ENCODE measurements at places on chromosomes 12 and 14.
A peak's percentile ranks its signal among the peaks of the same experiment; 100 is the strongest.

GRCh38 chr12:64452559-64453329 is 824 bp downstream of the TBK1 start:
- DNase-seq = peak; percentile 63

- DNase-seq = no peak
Observed at GRCh38 chr12:39605501-39605900, 14.1 kb downstream of the ABCD2 start.

DNA sequence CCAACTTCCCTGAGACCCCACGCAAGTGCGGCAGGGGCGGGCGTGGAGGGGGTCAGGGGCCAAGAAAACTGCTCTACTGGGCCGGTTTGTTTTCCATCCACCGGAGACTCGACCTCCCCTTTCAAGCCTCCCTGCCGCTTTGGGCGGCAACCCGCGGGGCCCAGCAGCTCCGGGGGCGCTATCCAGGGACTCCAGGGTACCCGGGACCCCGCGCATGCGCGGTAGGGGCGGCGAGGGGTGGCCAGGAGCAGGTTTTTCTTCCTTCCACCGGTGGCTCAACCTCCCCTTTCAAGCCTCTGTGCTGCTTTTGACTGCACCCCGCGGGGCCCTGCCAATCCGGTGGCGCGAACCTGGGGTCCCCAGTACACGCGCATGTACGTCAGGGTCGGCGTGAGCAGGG is 323.5 kb downstream of the ALG10 start:
- no peak for DNase-seq

DNA sequence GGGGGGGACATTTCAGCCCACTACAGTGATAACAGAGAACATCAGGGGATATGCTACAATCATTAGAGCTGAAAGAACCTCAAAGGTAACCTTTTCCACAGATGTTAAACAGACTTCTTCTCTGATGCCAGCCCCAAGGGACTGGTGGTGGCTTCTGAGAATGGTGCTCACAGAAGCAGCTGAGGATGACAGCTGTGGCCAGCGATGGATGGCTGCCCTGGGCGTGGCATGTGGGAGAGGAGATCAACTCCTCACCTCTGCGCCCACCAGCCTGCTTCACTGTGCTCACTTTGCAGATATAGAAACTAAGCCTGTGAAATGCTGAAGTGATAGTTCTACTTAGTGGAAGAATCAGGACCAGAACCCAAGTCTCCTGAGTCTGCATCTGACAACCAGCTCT is 33.0 kb downstream of the FOXN3 start:
- no peak for DNase-seq

DNA sequence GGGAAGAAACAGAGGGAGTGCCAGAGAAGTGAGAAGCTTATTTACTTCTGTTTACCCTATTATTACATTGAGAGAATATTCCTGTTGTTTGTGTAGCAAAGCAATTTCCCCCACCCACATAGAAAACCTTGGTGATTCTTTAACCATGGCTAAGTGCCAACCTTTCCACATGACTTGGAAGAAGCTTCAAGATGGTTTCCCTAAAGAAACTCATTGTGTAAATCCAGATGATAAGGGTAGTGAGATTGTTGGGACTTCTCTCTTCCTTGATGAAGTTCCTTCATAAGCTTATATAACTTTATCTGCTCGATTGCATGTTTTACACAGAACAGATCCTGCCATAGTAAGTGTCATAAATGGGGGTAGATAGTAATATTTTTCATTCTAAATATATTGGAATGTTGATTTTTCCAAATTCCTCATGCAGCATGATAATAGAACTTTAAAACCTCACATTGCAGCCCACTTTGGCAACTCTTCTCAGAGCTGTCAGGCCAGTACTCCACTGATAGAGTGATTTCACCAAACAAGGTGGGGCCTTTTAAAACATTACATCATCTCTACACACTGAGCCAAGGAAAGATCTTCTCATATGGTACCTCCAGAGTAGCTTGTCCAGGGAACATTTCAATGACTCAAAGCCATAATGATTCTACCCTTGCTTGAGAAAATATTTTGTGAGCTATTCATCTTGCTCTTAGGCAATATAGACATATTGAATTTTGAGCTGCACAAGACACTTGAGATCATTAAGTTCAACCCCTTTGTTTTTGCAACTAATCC is 47.8 kb upstream of the KIF21A start:
- peak; percentile 13 for DNase-seq

- DNase-seq = peak; percentile 54
Observed at GRCh38 chr12:125143491-125143890, 78.3 kb downstream of the AACS start.

DNA sequence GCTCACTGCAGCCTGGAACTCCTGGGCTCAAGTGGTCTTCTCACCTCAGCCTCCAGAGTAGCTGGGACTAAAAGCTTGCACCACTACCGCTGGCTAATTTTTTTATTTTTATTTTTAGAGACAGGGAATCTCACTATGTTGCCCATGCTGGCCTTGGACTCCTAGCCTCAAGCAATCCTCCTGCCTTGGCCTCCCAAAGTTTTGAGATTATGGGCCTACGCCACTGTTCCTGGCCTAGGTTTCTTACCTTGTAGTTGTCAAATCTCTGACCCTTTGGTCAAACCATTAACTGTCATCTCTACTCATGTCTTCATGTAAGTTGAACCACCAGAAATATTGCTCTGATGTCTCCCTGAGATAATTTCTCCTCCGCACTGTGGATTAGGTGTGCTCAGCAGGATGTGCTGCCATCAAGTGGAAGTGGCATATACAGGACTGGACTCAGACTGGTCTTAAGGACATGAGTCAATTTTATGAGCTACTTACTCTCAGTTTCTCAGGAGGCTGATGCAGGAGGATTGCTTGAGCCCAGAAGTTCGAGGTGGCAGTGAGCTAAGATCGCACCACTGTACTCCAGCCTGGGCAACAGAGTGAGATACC is 28.5 kb downstream of the ACTR6 start:
- DNase-seq = no peak

- DNase-seq = peak; percentile 53
Observed at GRCh38 chr14:59427653-59428580, 37.3 kb downstream of the GPR135 start.

- DNase-seq = no peak
Observed at GRCh38 chr12:7747246-7747645, at the start of gene CLEC4C. TSS of gene CLEC4C (minus strand) at chr12:7747375. CDS start at chr12:7747348, 27 bp downstream.

DNA sequence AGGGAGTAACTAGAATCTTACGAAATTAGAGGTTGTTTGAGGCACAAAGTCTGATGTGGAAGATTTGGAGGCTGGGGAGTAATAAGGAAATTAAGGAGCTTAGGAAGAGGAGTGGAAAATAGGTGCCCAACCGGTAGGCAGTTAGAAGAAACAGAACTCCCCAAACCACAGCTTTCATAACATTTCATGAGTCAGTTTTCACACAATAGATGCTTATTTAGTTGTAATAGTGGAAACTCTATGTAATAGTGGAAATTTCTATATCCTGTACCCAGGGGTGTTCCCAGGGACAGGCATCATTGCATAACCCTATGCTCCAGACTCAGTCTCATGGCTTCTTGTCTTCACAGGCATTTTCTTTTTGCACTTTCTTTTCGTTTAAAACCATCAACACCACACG is 8.3 kb downstream of the C3AR1 start:
- DNase-seq = no peak

GRCh38 chr14:93510056-93510455 is 79.3 kb downstream of the UNC79 start:
- DNase-seq = no peak

DNA sequence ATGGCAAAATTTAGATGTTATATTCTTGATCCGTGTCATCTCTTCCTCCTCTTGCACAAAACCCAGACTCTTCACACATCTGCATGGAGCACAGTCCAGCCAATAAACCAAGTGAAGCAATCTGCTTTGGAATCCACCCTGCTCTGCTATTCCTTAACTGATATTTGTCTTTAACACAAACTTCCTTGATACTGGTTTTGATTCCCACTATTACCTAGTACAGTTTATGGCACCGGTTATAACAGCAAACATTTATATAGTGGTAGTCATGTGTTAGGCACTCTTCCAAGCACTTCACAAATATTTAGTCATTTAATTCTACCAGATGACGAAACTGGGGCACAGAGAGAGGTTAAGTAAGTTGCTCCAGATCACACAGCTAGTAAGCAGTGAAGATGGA is 12.5 kb downstream of the STYK1 start:
- no peak for DNase-seq

DNA sequence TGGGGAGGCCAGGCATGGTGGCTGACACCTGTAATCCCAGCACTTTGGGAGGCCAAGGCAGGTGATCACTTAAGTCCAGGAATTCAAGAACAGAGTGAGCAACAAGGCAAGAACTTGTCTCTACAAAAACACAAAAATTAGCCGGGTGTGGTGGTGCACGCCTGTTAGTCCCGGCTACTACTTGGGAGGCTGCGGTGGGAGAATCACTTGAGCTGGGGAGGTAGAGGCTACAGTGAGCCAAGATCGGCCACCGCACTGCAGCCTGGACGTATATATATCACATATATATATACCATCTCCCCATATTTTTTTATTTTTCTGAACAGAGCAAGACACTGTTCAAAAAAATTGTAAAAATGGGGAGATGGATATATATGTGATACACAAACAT is 19.5 kb downstream of the CKAP4 start:
- no peak for DNase-seq

GRCh38 chr12:97404543-97404942 is 58.1 kb upstream of the RMST start:
- peak; percentile 5 for DNase-seq

GRCh38 chr14:102717276-102717675 is 60.0 kb upstream of the TRAF3 start:
- no peak for DNase-seq

GRCh38 chr14:67817750-67818438 is 1.5 kb upstream of the ZFYVE26 start:
- DNase-seq = no peak

GRCh38 chr12:5170844-5171243 is 127.2 kb downstream of the KCNA5 start:
- peak; percentile 32 for DNase-seq

DNA sequence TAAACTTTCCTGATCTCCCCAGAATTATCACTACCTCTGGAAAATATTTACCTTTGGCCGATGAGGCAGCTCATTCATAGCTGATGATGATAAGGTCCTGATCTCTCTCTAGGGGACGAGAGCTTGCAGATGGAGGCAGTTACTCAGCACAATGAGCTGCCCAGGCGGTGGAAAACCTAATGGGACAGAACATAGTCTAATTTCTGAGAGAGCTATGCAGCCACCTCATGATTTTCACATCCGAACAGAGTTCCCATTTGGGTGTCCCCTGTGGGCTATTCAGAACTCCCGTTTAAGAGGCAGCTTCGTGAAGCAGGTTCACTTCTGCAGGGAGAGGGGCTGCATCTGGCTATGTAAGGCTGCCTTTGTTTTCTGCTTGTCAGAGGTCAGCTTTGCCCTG is 724.6 kb upstream of the TMEM132C start:
- no peak for DNase-seq

- DNase-seq = no peak
Observed at GRCh38 chr14:80602946-80603345, 338.6 kb downstream of the CEP128 start.

DNA sequence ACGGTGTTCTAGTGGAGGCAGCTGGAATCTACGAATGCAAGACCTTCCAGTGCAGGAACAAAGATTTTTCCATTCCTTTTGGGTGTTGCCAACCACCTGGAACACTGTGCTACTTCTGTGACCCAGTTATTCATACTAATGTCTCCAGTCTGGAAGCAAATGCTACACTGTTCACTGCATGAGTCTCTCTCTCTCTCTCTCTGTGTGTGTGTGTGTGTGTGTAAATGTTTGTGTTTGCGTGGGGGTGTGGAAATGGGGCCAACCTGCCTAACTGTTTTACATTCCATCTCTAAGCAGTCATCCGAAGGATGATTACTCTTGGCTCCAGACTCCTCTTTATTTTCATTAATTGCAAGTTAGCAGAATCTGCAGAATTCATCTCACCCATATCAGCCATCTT is 29.9 kb upstream of the YBX3 start:
- no peak for DNase-seq

Measured in hepatic stellate cell (primary cell).